ENCODE measurements at places on chromosomes 2 and 18.

DNA sequence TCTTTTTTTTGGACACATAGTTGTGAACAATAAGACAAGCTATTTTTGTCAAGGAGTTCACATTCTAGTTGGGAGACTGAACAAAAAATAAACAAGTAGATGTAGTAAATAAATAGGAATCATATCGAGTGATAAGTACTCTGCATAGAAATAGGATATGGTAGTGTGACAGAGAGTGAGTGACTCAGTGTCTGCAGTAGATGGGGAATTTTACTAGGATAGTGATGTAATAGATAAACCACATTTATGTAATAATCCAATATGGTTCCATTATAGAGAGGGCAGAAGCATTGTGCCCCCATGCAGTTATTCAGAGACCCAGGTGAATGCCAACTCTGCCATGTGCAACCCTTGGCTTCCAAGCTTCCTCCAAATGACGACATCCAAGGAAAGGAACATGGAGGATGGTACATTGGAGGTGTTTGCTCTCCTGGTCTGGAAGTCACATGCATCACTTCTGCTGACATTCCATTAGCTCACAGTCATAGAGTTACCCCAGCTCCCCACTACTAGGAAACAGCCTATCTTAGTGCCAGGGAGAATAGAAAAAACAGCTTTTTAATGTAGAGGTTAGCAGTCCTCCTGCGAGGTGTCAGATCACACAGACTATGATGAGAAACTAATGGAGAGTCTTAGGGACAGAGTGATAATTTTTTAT lies 595.4 kb downstream of the NYAP2 start:
- no peak for DNase-seq

DNA sequence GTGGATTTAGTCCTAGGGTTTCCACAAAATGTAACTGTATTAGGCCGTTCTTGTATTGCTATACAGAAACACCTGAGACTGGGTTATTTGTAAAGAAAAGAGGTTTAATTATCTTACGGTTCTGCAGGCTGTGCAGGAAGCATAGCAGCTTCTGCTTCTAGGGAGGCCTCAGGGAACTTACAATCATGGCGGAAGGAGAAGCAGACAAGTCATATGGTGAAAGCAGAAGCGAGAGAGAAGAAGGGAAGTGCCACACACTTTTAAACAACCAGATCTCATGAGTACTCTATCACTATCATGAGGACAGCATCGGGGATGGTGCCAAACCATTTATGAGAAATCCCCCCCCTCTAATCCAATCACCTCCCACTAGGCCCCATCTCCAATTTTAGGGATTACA lies 9.5 kb upstream of the CCDC68 start:
- no peak for DNase-seq

GRCh38 chr18:35851286-35851970 lies 121.1 kb upstream of the RMP24 start:
- no peak for DNase-seq

GRCh38 chr2:192060161-192060560 lies 134.6 kb downstream of the TMEFF2 start:
- DNase-seq, result no peak

DNA sequence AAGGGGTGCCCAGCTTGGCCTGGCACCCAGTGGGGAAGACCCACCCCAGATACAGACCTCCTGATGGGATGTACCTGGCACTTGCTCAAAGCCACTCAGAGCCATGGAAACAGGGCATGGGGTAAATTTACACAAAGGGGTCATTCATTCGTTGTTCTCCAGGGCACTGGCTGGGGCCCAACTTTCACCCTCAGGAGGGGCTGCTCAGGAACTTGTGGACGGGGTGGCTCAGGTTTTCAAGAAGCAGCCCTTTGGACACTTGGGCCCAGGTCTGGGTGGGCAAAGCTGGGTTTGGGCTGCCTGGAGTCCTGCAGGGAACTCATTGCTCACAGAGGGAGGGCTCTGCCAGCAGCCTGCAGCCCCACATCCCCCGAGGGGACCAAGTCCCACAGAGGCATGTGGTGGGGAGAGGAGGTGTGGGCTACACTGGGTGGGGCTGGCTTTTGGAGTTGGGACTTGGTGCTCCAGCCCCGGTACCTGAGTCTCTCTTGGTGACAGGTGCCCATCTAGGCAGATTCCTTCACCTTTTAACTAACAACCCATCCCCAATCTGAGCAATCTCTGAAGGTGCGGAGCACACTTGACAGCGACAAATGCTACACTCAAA lies 172.3 kb downstream of the CELF4 start:
- no peak for DNase-seq
